ENCODE measurements at places on chromosomes 3 and 15.

DNA sequence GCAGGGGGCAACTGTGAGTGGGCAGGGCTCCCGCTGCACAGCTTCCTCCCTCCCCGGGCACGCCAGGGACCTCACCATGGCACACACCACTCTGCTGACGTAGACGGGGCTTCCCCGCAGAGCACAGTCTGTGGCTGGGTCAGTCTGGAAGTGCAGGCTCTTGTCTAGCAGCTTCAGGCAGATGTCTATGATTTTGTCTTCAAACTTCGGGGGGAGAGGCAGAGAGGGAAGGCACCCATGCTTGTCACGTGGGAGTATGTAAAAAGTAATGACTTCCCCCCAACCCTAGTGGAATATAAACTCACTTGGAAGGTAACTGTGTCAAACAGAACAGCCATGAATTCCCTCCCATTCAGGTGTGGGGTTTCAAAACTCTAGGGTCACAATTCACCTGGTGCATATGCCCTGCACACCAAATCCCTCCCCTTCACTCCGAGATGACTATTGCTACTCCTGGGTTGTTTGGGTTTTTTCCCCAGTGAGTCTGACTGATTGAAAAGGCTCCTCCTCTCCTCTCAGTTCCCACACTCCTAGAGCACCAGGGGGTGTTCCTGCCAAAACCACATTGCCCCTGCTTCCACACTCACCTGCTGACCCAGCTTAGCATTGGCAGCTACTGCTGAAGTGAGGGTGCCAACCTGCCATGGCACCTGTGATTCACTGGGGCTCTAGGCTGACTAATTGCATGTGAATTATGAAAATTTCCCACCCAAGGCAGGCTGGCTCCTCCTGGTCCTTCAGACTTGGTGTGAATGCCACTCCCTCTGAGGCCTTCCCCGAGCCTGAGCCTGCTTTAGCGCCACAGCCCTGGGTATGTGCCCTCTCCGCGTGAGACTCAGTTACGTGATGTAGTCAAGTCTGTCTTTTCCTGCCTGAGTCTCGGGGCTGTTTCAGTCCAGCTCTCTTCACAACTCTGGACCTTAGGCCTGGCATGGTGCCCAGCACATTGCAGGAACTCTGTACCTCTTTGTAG lies 13.0 kb downstream of the TGM5 start:
- DNase-seq: no peak

GRCh38 chr3:45612918-45613602 lies 18.5 kb downstream of the LIMD1 start:
- DNase-seq: no peak

GRCh38 chr3:127003601-127004280 lies 20.8 kb downstream of the PLXNA1 start:
- DNase-seq: no peak

DNA sequence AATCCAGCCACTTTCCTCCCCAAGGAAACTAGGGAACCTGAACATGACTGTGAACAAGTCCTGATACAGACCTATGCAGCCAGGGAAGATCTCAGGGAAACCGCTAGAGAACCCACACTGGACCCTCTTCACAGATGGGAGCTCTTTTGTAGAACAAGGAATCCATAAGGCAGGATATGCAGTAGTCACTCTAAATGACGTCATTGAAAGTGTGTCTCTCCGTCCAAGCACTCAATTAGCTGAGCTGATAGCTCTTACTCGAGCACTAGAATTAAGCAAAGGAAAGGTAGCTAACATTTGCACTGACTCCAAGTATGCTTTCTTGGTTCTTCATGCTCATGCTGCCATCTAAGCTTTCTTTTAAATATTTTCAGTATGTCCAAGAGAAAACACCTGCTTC lies 10.0 kb upstream of the SMCO1 start:
- DNase-seq: no peak

GRCh38 chr15:31382713-31383045 lies 56.0 kb downstream of the KLF13 start:
- no peak for DNase-seq

DNA sequence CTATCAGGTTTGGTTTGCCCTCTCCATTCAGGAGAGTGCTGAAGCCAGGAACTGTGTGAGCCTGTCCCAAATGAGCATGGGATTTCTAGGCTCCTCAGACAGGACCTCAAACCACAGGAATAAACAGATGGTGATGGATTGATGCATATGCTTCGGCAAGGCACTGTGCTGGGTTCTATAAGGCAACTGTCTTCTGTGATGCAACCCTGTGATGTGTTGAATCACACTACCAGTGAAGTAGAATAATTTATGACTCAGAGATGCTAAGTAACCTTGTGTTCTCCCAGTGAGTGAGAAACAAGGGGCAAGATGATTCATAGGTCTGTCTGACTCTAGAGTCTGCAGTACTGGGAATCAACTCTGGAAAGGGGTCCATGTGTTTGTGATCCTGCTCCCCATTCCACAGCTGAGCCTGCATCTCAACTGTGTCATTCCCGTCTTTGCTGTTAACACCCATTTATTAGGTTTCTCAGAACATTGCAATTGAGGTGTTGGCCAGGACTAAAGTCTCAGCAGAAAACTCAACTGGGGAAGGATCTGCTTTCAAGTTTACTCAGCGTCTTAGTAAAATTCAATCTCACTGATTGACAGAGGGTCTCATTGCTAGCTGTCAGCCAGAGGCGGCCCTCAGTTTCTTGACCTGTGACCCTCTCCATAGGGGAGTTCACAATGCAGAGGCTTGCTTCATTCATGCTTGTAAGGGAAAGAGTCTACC lies 510.1 kb upstream of the CFAP20DC start:
- DNase-seq: no peak

DNA sequence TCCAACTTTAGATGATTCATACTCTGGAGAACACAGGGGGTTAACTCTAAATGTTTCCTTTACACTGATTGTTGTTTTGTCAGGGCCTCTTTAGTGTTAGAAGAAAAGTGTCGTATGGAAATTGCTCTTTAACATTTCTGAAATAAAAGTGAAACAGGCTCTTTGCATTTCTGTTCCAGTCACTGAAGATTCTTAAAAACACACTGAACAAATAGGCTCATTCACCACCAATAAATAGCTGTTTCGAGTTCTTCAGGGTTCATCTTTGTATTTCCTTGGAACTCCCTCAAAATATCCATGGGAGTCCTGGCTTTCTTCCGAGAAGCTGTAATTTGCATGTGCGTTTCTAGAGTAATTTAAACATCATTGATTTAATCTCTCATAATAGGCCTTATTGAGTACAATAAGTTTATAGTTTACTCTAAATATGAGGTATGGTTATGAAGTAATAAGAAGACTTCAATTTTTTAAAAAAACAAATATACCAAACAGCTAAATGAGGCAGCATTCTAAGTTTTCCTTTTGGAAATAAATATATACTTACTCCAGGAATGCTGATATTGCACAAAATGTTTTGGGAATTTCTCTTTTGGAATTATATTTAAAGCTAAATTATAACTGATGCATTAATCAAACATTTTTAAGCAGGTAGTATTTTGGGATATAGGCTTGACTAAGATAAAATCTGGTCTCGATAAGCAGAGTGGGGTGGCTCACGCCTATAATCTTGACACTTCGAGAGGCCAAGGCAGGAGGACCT lies 327.4 kb downstream of the EPHA3 start:
- no peak for DNase-seq

- no peak for DNase-seq
These were observed 84.4 kb downstream of the PGPEP1L start for GRCh38 chr15:98923171-98923570.

DNA sequence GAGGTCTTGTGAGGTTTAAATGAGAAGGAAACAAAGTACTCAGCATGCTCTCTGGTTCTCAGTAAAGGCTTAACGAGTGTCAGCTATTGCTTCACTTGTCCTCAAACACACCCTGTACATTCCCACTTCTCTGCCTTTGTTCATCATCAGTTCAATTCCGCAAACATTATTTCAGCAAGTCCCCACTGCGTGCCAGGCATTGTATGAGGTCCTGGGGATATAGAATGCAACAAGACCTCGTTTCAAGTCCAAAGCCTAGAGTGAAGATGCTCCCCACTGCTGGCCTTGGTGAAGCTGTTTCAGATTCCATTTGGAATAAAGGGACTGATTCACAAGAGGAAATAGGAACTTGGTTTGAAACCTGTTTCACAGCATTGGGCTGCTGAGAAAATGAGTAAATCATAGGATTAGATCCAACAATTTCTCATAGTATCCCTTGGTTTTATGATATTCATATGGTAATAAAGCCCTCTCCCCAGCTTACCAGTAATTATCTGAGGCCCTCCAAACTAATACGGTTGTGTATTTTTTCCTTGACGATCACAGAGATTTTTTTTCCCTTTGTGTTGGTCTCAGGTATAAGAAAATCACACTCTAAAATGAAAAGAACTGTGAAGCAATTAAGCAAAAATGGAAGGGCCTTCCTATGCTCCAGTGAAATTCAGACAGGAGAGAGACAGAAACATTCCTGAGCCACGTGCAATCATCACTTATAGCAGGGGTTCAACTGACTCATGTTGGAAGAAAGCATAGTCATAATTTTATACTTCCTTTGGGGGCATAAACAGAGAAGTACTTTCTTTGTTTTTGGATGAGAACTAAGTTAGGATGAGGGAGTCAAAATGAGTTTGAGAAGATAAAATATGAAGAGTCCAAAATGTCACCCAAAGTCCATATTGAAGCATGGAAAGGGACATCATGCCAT lies 258.6 kb downstream of the RORA start:
- DNase-seq: no peak

DNA sequence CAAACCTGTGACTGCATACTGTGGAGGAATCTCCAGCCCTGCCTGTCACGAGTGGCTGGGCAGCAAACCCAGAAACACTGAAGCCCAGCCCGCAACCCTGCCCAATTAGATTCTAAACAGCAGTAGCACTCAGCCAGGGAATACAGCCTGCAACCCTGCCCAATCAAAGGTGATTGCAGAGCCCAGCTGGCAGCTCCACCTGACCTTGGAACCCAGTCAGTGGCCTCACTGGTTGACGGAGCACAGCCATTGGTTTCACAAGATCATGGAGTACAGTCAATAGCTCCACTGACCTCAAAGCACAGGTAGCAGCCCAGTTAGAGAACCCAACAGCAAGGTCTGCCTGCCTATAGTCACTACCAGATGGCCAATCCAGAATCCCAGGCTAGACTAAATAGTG lies 35.2 kb upstream of the MYLK start:
- DNase-seq: no peak

DNA sequence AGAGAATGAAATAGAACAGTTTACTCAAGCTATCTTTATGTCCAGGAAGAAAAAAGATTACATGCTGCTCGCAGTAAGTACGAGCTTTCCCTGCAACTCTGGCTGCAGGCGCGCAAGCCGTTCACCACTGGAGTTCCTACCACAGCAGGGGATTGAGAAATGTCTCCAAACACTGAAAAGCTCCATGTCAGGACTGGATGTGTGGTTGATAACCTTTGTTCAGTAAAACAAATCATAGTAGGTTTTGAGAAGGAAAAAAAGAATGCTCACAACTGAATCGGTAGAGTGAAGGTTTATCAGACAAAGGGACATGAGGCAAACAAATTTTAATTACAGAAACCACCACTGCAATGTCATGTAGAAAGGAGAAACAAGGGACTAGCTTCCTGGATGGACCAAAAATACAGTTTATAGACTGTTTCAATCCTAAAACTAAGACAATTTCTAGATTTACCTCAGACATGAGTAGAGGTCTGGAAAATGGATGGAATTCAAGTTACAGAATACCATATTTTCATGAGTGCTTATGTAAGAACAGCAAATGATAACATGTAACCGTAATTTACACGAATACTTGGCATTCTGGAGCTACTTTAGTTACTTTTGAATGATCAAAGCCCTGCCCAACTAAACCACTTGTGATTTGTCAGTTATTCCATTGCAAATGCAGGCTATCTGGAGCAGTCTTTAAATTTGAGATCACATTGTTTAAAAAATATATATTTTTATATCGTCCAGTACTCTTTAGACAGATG lies 471.1 kb downstream of the SHQ1 start:
- no peak for DNase-seq

DNA sequence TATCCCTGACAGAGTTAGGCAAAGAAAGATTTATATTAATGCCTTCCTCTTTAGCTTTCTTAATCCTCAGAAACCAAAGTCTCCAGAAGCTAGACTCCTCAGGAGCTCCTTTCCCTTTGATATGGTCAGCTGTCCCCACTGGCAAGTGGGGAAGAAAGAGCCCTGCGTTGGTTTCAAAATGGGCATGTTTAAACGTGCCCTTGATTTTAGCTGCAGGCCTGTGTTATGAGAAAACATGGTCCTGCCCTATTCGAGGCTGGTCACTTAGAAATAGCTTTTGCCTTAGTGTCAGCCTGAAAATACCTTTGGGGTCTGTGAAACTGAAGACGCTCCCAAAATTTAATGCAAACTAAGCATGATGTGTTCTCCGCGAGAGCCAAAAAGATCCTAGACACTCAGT lies 135.5 kb upstream of the RARB start:
- DNase-seq: no peak

DNA sequence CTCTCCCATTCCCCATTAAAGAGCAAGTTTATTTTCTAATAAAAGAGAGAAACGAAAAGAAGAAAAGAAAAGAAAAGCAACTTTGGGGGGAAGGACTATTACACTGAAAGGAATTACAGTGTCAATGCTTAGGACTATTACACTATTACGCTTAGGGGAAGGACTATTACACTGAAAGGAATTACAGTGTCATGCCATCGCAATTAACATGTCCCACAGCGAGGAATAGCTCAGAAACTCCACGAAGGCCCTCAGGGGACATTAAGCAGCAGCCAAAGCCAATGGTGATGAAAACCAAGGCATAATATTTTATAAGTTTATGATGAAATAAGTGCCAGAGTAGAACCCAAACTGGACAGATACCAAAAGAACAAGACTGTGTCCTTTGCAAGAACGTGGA lies 22.1 kb upstream of the DET1 start:
- DNase-seq: no peak

DNA sequence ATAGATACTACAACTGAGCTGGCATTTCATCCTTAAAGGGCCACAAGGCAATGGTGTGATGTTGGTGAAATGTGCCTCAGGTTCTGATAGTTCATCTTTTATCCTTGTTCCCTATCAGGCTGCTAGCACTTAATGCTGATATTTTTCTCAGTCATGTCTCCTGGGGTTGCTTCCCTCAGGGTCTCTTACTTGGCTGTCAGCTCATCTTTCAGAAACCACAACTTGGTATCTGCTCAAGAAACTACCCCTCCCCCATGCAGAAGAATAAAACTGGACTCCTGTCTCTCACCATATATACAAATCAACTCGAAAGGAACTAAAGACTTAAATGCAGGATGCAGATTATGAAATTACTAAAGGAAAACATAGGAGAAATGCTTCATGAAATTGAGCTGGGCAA lies 308.1 kb downstream of the CHST2 start:
- no peak for DNase-seq

Data from left forelimb (tissue), 1 donor.